ENCODE measurements at places on chromosomes 1 and 21.

GRCh38 chr1:8097908-8098307 lies 71.8 kb upstream of the ERRFI1 start:
- DNase-seq, result no peak

GRCh38 chr1:214124281-214124805 lies 136.6 kb downstream of the PROX1 start:
- no peak for DNase-seq

GRCh38 chr1:53196017-53196484 lies 573 bp upstream of the CPT2 start:
- DNase-seq, result peak; percentile 40

GRCh38 chr21:27818847-27819246 lies 852.0 kb upstream of the ADAMTS5 start:
- no peak for DNase-seq

- no peak for DNase-seq
Measured at GRCh38 chr1:177092001-177092400, 72.5 kb downstream of the ASTN1 start.

- DNase-seq, result no peak
Measured at GRCh38 chr1:41444785-41445184, 39.7 kb downstream of the EDN2 start.
